ENCODE measurements at places on chromosomes 6 and 20.
A peak's percentile ranks its signal among the peaks of the same experiment; 100 is the strongest.

DNA sequence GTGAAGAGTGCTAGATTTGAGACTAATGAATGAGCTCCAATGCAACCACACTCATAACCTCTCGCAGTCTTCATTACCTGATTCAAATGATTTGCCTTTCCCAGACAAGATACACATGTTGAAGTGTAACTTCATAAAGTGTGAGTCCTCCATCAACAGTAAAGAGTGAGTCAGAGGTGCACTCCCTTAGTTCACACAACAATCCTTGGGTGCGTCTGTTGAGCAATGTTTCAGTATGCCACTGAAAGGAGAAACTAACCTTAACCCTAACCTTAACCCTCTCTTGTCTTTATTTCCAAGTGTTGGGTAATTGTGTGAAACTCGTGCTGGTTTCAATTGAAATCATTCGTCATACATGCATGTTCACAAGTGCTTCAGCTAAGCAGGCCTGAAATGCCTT is 21.0 kb upstream of the RIN2 start:
- DNase-seq = no peak

DNA sequence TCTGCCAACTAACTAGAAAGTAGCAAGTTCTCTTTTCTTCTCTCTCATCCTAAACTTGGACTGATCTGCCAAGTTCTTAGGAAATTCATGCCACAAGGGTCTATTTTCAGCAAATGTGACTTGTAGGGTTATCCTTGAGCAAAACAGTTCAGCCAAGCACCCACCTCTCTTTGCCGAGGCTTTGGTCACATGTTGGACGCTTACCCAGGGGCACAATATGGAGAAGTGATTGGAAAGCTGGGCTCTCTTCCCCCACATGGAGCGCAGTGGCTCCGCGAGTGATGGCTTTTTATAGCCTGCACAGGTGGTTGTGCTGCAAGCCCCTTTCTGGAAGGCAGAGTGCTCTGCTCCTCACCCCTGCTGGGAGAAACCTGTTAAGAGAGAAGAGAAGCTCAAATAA is 47.7 kb upstream of the FNDC1 start:
- no peak for DNase-seq

- DNase-seq = no peak
Measured at GRCh38 chr20:17505636-17506517, 25.3 kb downstream of the BFSP1 start.

DNA sequence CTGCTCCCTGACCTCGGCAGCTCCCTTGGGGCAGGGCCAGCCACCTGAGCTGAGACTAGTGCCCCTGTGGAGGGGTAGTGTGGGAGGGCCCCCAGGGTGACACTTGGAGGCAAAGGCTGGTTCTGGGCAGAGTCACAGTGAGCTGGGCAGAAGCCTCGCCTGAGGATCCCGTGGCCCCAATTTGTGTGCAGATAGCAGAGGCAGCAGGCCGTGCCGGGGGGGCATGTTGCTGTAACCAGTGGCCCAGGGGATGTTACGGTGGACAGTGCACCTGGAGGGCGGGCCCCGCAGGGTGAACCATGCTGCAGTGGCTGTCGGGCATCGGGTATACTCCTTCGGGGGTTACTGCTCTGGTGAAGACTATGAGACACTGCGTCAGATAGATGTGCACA is 2.9 kb downstream of the KLHDC3 start:
- DNase-seq = no peak

DNA sequence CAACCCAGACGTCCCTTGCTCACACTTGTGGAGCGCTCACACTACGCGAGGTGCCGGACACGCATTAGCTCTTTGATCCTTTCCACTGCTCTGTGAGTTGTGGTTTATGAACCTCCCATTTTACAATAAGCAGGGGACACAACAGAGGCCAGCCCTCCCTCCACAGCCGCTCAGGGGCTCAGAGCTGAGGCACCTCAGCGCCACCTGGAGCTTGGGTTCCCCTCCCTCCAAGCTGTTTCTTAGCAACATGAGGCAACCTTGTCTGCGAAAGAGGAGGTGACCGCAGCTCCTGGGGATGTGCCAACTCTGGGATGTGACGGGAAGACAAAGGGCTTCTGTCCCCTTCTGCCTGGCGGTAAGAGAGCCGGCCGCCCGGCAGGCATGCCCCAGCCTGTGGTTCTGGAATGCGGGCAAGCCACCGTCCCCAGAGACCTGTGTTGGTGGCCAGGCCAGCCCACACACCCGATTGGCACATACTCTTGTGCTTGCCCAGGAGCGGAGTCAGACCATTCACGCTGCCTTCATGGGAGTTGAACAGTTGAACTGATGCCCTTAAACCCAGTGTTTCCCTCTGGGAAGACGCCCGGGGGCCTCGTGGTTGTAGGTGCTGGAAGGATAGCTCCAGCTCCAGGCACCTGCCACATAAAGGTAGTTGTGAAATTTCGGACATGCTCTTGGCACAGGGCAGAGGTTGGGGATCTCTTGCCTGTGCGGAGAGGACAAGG is 44.5 kb downstream of the RBM38 start:
- DNase-seq = peak; percentile 44

DNA sequence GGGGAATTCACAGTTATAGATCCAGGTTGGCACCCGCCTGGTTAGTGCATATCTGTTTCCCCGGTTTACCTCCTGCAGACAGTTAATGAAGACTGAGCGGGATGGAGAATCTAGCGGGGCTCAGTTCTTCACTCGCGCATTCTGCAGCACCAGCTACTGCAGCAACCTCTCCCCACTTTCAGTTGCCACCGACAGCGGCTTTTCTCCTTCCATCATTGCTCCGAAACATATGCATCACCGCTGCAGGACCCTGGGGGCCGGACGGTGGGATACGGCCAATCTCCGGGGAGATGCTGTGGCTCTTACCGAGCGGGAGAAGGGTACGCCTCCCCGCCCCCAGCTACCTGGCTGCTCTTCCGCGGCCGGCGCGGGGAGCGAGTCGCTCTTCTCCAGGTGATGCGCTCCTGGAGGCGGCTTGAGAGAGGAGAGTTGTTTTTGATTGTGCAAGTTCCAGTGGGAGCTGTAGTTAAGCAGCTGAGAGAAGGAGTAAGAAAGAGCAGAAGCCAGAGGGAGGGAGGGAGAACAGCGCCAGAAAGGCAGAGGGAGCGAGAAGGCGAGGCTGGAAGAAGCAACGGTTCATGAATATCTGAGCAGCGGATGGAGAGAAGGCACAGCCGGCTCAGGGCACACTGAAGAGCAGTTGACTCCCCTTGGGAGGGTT is at the start of gene SGK1:
TSS of gene SGK1 (minus strand) at position 642 of the 661 bp plus-strand sequence. CDS start 652 bp downstream, outside the sequence.
- DNase-seq = no peak

DNA sequence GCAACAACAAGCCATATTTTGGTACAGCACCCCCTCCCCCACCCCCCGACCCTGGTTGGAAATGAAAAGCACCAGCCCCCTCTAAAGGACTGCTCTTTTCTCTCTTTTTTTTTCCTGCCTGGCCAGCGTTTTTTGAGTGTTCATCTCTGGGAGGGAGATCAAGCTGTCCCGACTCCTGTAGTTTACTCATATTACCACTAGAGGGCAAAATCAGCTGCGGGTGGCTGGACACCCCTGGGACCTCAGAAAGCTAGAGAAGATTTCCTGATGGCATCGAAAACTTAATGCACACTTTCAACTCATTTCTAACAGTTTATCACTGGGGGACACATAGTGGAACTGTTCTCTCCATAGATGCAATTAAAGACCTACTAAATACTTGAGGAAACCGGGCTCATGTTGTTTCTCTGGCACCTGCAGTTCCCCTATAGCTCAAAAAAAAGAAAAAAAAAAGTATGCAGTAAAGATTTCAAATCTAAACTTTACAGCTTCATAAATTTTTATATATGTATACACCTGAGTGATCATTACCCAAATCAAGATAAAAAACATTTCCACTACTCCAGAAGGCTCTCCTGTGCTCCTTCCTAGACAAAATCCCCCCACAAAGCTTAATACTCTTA is 24.4 kb downstream of the CNBD2 start:
- peak; percentile 45 for DNase-seq

GRCh38 chr6:13203145-13203544 is 125.2 kb downstream of the TBC1D7 start:
- no peak for DNase-seq

GRCh38 chr20:64024141-64024990 is 11.6 kb upstream of the C20orf204 start:
- DNase-seq = no peak

GRCh38 chr6:36684447-36684812 is 5.9 kb downstream of the CDKN1A start:
- no peak for DNase-seq

DNA sequence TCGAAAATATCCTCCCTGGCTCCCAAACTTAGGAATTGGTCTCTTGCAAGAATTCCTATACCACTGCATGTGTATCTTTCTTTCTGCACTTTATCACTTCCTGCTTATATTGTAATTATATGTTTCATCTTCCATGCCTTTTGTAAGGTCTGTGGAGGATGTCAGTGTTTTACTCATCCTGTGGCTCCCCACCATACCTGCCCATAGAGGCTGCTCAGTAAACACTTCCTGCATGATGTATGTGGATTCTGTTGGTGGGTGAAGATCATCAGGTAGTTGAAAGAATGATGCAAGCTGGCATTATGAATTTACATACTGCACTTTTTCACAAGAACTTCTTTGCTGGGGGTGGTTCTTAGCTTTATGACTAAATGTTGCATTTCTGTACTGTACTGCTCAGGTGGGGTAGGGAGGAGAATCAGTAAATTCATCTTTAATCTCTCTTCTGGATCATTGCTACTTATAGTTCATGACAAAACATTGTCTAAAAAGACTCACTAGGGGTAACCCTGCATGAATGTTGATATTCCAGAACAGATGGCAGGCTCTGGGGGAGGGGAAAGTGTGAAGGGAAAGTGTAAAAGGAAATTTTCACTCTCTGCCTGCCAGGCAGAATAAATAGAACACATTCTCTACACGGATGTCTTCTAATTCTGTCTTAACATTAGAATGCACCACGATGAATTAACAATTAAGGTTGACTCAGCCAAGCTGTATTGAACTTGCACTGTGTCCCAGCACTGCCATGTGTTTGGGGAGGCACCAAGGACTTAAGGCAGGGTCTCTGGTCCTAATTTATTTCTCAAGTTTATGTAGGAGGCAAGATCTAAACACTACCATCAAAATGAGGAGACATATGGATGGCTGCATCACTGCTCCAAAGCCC is 36.0 kb upstream of the KLHL31 start:
- DNase-seq = no peak

GRCh38 chr6:53873922-53874321 is 79.1 kb downstream of the LRRC1 start:
- no peak for DNase-seq

GRCh38 chr20:48844996-48845395 is 17.2 kb upstream of the PREX1 start:
- no peak for DNase-seq

GRCh38 chr6:122553697-122554096 is 56.5 kb upstream of the PKIB start:
- DNase-seq = peak; percentile 30

DNA sequence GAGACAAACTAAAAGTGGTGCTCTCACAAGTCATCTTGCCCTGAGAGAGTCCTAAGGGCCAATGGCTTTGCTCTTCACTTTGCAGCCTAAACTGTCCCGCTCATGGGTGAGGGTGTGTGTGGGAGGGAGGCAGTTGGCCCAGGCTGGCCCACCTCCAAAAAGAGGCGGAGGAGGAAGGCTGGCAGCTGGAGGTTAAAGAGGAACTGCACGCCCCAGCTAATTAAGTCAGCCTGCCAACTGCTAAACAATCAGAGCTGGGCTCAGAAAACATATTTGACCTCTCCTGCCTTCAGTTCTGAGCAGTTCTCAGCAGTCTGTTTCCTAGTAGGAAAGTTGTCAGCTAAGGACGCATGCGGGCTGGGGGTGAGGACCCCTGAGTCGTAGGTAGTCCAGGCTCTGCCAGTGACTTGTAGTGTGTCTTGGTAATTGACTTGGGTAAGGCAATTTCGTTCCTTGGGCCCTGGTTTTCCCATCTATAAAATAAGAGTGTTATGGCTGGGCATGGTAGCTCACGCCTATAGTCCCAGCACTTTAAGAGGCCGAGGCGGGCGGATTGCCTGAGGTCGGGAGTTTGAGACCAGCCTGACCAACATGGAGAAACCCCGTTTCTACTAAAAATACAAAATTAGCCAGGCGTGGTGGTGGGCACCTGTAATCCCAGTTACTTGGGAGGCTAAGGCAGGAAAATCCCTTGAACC is 17.0 kb downstream of the GSS start:
- DNase-seq = peak; percentile 15

- DNase-seq = no peak
Measured at GRCh38 chr6:7786214-7786661, 60.3 kb downstream of the BMP6 start.

GRCh38 chr20:49901588-49901987 is 13.7 kb downstream of the SPATA2 start:
- DNase-seq = peak; percentile 17

DNA sequence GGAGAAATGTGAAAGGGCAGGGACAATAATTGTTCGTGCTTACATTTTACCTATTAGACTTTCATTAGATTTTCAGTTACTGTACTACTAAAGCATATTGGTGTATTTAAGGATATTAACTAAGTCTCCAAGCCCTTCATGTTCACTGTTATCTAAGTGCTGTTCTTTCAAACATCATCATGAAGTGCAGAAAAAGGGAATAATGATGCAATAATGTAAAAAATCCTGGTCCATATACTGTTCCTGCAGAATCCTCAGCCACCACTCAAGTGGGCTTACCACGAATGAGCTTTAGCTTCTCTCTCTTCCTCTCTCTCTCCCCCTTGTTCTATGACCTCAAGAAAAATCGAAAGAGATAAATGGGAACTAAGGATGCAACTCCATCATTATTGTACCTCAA is 600.7 kb downstream of the UTRN start:
- no peak for DNase-seq

GRCh38 chr20:10004900-10005299 is 29.9 kb upstream of the ANKEF1 start:
- DNase-seq = no peak

GRCh38 chr6:106134906-106135634 is 48.9 kb downstream of the PRDM1 start:
- no peak for DNase-seq

- no peak for DNase-seq
Measured at GRCh38 chr20:54151511-54152226, 22.1 kb downstream of the CYP24A1 start.

DNA sequence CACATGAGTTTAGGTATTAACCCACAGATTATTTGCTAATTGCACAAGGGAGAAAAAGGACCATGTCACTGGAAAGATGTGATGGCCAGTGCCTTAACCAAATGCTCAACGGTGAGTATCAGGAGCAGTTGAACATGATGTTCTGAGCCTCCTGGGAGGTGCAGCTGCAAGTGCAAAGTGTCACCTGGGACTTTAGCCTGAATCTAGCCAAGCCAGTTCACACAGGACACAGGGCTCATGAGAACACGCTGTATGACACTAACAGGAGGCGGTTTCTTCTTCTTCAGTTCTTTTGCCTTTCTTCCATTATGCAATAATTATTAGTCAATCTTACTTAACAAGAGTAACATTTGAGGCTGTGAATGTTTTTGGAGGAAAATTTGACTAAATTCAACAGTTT is 225.3 kb downstream of the THBS2 start:
- no peak for DNase-seq
